ENCODE measurements at places on chromosomes 6 and 20. TPM values are rescaled to one million over a fixed set of nuclear protein-coding genes. Genes with fewer than 3 reads are reported as not detected.
A peak's percentile ranks its signal among the peaks of the same experiment; 100 is the strongest.

The TMEM151B gene
- not detected for total RNA-seq

The PKIB gene
- total RNA-seq, result 4.8 TPM

The RAD21L1 gene
- 0.60 TPM for total RNA-seq

The FAM162B gene
- total RNA-seq, result not detected

The SNPH gene
- 4.0 TPM for total RNA-seq

- H3K27ac ChIP-seq, result no peak overlapping the region
- no peak for DNase-seq
- no peaks in the 10 kb centered on the region for H3K27me3 ChIP-seq
- H3K36me3 ChIP-seq, result peaks cover 86% of the 10 kb centered on the region
- no peak overlapping the region for H3K4me3 ChIP-seq
Measured at GRCh38 chr20:35729283-35729807, 12.7 kb downstream of the RBM39 start.

DNA sequence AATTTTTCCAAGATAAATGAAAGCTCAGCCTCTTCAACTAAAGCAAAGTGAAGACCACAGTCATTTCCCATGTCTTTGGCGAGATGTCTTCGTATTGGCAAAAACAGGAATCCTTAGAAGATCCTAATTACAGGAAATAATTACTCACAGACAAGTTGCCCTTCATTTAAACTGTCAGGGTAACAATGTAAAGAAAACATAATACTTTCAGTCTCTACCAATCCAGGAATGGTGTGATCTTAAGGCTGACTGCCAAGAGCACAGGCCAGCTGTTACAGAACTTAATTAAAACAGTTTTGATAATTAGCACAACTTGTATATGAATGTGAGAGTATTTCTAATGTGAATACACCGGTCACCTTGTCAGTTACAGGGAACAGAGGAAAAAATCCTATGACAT is 292.2 kb downstream of the PACRG start:
- peaks cover 32% of the 10 kb centered on the region for H3K27me3 ChIP-seq
- no peak overlapping the region for H3K4me3 ChIP-seq
- H3K4me1 ChIP-seq, result no peaks in the 10 kb centered on the region
- DNase-seq, result no peak

DNA sequence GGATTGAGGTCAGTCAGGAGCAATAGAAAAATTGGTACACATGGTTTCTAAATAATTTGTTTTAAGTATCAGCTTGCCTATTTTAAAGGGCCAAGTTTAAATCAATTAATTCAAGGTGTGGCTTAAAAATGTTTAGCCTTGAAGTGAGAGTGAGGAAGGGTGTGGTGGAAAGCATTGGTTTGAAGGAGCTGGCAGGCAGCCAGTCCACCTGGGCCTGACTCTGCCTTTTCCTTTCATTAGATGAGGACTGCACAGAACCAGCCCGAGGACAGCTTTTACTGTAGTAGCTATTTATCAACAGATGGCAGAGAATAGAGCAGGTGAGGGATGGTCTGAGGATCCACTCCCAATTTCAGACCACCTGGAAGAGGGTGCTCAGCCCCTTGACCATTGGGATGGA is 42.4 kb downstream of the DHX35 start:
- H3K36me3 ChIP-seq, result peaks cover 7% of the 10 kb centered on the region
- DNase-seq, result peak; percentile 64
- H3K4me1 ChIP-seq, result no peaks in the 10 kb centered on the region
- no peaks in the 10 kb centered on the region for H3K27me3 ChIP-seq
- H3K27ac ChIP-seq, result no peak overlapping the region
- H3K4me3 ChIP-seq, result no peak overlapping the region

- H3K36me3 ChIP-seq, result no peaks in the 10 kb centered on the region
- no peak overlapping the region for H3K4me3 ChIP-seq
- H3K27ac ChIP-seq, result no peak overlapping the region
- H3K27me3 ChIP-seq, result peaks cover 20% of the 10 kb centered on the region
- DNase-seq, result no peak
- no peaks in the 10 kb centered on the region for H3K4me1 ChIP-seq
Measured at GRCh38 chr20:53454675-53455276, 138.9 kb downstream of the ZNF217 start.

DNA sequence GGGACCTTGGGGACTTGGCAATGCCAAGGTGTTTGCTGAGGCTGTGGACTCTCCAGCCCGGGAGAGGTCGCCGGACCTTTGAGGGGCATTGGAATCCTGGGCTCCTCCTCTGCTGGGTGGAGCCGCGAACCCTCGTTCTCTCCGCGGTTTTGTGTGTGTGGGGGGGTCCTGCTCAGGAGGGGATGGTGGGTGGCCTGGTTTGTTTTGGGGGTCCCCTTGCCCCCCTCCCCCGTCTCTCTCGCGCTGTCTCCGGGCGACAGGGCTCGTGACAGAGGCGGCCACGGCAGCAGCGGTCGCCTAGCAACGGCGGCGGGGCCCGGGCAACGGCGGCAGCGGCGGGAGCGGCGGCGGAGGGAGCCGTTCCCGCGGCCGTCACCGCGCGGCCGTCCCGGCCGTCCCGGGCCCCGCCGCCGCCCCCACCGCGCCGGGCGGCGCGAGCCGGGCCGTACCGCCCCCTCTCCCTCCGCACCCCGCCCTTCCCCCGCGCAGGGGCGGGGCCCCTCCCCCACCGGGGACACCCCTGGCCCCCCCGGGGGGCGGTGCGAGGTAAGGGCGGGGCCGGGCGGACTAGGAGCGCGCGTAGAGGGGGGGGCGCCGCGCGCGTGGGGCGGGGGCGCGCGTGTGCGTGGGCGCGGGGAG is 7.8 kb downstream of the SYNGAP1 start:
- H3K27ac ChIP-seq, result no peak overlapping the region
- H3K4me1 ChIP-seq, result peaks cover 19% of the 10 kb centered on the region
- peak; percentile 42 for DNase-seq
- H3K27me3 ChIP-seq, result peaks cover 3% of the 10 kb centered on the region

DNA sequence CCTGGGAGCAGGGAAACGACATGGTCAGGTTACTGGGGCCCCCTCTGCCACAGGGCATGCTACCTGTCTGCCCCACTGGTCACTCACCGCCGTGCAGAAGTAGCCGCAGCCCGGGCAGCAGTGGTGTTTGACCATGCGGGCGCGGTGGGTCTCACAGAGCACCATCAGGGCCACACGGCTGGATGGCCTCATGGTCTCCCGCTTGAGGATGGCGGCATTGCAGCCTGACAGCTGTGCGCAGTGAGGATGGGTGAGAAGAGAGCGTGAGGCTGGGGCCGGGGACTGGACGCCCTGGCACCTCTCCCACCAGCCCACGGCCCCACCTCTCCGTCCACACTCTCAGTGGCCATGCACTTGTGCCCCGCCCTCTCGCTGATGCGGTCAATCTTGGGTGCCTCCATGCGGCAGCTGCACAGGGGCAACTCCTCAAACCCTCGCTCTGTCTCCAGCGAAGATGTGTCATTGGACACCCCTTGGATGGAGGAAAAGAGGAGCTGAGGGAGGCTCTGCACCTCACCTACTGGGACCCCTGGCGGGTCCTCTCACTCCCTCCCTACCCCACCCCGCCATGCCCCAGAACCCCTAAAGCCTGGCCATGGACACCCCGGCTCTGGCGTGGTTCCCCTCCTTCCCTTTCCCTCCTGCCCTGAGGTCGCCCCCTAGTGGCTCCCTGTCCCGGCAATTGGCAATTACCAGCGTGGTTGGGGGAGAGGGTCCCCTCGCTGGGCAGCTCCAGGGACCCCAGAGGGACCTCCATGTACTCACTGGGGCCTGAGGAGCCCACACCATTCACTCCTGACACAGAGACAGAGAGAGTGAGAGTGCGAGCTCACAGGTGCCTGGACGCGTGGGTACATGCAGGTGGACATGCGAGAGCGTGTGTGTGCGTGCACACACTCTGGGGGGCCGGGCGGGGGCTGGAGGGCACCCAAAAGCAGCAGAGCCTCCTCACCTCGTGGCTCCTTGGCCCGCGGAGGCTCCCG is 8.9 kb downstream of the EHMT2 start:
- no peaks in the 10 kb centered on the region for H3K4me1 ChIP-seq
- 0 out of 2 replicates have a peak, but pooled peaks cover 6% of the 10 kb centered on the region for H3K36me3 ChIP-seq
- H3K27ac ChIP-seq, result no peak overlapping the region
- no peak overlapping the region for H3K4me3 ChIP-seq
- no peaks in the 10 kb centered on the region for H3K27me3 ChIP-seq
- peak; percentile 17 for DNase-seq

DNA sequence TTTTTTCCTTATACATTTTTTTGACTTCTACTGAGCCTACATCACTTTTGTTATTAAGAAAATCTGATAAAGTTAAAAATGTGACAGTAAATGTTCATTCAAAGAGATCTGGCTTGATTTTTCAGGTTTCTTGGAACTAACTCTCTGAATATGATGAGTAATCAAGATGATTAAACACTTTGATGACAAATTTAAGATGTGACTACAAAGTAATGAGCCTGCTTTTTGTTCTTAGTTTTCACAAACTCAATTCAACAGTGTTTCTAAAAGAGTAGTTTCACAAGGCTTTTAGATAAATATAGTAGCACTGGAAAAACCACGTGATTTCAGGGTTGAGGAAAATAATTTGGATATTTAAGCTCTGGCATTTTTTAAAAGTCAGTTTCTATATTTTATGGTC is 37.9 kb upstream of the HDDC2 start:
- H3K27ac ChIP-seq, result no peak overlapping the region
- no peaks in the 10 kb centered on the region for H3K4me1 ChIP-seq
- no peaks in the 10 kb centered on the region for H3K36me3 ChIP-seq
- no peaks in the 10 kb centered on the region for H3K27me3 ChIP-seq

GRCh38 chr20:38866265-38867061 is 59.8 kb upstream of the FAM83D start:
- H3K27me3 ChIP-seq, result no peaks in the 10 kb centered on the region
- H3K27ac ChIP-seq, result no peak overlapping the region

DNA sequence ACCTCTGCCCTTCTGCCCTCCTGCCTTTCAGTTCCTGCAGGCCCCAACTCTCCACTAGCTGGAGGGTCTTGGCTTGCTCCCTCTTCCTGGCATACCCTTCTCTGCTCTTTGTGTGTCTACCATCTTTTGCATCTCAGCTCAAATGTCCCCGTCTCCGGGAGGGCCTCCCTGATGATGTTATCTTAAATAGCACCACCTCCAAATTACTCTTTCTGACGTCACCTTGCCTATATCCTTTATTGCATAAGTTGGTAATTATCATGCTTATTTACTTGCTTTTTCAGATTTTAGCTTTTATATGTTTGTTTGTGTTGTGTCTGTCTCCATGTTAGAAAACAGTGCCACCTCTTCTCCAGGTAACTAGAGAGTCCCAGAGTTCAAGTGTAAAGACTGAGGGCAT is 36.0 kb upstream of the FYN start:
- no peaks in the 10 kb centered on the region for H3K4me1 ChIP-seq
- H3K36me3 ChIP-seq, result no peaks in the 10 kb centered on the region

DNA sequence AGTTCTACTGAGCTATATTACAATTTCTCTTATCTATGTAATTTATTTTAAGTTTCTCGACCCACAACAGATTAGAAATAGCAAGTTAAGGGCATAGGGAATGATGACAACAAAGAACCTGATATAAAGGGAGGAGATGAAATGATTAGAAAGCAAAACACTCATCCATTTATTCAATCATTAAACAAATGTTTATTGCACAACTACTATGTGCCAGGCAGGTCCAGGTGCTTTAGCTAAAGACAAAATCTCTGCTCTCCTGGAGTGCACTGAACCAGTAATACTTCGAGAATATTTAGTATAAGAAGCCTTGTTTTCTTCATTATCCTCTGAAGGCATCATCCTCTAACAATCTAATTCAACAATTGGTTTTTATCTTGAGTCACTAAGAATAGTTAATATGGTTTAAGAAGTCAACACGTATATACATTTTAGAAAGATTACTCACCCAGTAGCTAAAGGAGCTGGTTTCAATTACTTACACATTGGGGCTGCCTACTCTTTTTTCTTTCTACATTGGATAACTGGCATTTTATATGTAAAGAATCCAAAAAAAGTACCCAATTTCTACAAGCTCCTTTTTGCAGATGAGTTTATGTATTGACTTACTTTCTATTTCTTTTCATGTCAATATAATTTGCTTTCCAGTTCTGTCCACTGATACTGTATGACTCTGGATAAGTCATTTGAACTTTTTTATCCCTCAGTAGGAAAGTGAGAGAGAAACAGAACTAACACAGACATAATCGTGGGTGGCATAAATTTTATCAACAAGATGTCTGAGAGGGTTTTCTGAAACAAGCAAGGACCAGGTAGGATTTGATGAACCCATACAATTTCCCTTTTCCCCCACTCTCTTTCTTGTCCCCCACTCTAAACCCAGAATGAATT is 312.6 kb downstream of the CLIC5 start:
- no peaks in the 10 kb centered on the region for H3K27me3 ChIP-seq
- H3K36me3 ChIP-seq, result no peaks in the 10 kb centered on the region
- no peak overlapping the region for H3K4me3 ChIP-seq
- DNase-seq, result no peak
- peak overlapping the region; percentile 41 for H3K27ac ChIP-seq

DNA sequence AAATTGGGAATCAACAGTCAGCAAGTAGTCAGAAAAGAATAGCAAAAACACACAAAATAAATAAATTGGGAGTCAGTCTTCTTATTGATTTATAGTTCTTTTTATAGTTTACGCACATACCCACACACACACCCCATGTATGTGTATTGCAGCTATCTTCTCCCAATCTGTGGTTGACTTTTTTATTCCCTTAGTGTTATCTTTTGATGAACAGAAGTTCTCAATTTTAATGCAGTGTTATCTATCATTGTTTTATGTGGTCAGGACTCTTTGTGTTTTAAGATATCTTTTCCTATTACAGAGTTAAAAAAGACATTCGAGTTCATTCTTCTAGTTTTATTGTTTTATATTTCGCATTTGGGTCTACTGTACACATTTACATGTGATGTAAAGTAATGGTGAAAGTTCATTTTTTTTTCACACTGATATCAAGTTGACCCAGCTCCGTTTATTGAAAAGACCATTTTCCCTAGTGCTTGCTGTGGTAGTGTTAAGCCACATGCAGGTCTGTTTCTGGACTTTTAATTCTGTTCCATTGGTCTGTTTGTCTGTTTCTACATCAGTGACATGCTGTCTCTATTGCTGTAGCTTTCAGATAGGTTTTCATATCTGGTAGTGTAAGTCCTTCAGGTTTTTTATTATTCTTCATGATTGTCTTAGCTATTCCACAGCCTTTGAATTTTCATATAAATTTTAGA is 78.4 kb downstream of the ZFAND3 start:
- DNase-seq, result no peak
- peak overlapping the region; percentile 31 for H3K4me3 ChIP-seq
- peaks cover 29% of the 10 kb centered on the region for H3K4me1 ChIP-seq
- no peaks in the 10 kb centered on the region for H3K36me3 ChIP-seq
- peak overlapping the region; percentile 80 for H3K27ac ChIP-seq

GRCh38 chr6:49416195-49416594 is 46.9 kb downstream of the MMUT start:
- no peak for DNase-seq
- H3K27ac ChIP-seq, result no peak overlapping the region
- no peaks in the 10 kb centered on the region for H3K4me1 ChIP-seq
- no peaks in the 10 kb centered on the region for H3K27me3 ChIP-seq
- no peaks in the 10 kb centered on the region for H3K36me3 ChIP-seq

All from PC-9 (cell line).